ENCODE measurements at places on chromosomes 5 and 9.

- no peak overlapping the region for H3K4me3 ChIP-seq
- H3K27me3 ChIP-seq: no peaks in the 10 kb centered on the region
- no peak for DNase-seq
- no peaks in the 10 kb centered on the region for H3K4me1 ChIP-seq
These were observed 53.5 kb upstream of the GRIN3A start for GRCh38 chr9:101791938-101792337.

- H3K27ac ChIP-seq: peak overlapping the region; percentile 72
- H3K36me3 ChIP-seq: peaks cover 18% of the 10 kb centered on the region
- no peaks in the 10 kb centered on the region for H3K27me3 ChIP-seq
- no peak overlapping the region for H3K4me3 ChIP-seq
- DNase-seq: peak; percentile 49
These were observed 67.7 kb upstream of the LRRTM2 start for GRCh38 chr5:138942861-138943260.

GRCh38 chr9:91582181-91582580 lies 158.5 kb upstream of the NFIL3 start:
- no peak overlapping the region for H3K27ac ChIP-seq
- no peaks in the 10 kb centered on the region for H3K27me3 ChIP-seq
- H3K4me3 ChIP-seq: no peak overlapping the region
- H3K4me1 ChIP-seq: no peaks in the 10 kb centered on the region

DNA sequence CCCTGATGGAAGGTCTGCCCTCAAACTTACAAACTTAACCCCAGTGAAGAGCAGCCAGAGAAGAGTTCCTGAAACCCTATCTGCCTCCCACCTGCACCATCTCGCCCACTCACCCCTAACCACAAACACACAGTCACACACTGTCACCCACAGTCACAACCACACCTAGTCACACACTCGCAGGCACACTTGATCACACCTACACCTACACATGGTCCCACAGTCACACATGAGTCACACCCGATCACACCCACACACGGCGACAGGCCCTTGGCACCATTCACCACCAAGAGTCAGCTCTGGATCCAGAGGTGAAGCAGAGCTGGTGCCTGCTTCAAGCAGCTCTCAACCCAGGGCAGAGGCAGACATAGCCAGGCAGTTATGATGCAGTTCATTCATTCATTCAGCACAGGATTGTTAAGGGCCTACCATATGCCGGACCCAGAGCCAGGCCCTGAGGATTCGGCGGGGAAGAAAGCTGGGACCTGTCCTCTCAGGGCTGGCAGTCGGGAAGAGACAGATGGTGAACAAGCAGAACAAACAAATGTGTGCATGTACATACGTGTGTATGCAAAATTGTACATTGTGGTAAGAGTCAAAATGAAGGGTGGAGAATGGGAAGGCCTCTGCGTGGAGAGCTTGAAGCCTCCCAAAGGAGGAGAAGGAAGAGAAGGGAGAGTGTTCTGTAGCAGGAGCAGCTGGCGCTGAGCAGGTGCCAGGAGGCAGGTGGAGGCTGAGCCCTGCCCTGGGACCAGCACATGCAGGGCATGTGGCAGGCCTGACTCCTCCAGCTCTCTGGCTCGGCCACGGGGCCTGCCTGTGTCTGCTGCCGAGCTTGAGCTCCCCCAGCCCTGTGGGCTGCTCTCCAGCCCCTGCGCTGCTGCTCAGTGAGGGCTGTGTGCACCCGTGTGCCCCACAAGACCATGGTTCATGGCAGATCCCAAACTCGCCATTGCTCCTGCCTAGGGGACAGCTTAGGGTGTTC lies 6.4 kb downstream of the TSPAN17 start:
- H3K27ac ChIP-seq: no peak overlapping the region
- DNase-seq: no peak
- peaks cover 21% of the 10 kb centered on the region for H3K4me1 ChIP-seq
- H3K36me3 ChIP-seq: peaks cover 5% of the 10 kb centered on the region

DNA sequence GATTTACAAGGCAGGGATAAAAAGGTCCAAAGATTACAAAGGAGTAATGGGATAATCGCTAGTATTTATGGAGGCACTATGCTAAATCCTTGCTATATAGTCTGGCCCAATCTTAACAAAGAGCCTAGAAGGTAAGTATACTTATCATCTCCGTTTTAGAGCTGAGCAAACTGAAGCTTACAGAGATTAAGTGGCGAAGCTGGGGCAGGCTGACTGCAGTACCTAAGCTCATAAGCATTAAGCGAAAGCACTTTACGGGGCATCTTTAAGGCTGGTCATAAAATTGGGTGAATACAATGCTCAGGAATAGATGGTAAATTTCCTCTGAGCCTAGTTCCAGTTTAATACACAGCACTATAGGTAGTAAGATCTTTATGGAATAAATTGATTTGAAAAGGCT lies 30.0 kb upstream of the ZNF366 start:
- no peak overlapping the region for H3K4me3 ChIP-seq
- no peaks in the 10 kb centered on the region for H3K4me1 ChIP-seq
- no peak overlapping the region for H3K27ac ChIP-seq
- no peaks in the 10 kb centered on the region for H3K27me3 ChIP-seq
- no peak for DNase-seq
- no peaks in the 10 kb centered on the region for H3K36me3 ChIP-seq

GRCh38 chr9:99432075-99432474 lies 210.0 kb downstream of the SEC61B start:
- H3K4me3 ChIP-seq: no peak overlapping the region
- peaks cover 18% of the 10 kb centered on the region for H3K4me1 ChIP-seq
- H3K27ac ChIP-seq: peak overlapping the region; percentile 47
- no peak for DNase-seq

DNA sequence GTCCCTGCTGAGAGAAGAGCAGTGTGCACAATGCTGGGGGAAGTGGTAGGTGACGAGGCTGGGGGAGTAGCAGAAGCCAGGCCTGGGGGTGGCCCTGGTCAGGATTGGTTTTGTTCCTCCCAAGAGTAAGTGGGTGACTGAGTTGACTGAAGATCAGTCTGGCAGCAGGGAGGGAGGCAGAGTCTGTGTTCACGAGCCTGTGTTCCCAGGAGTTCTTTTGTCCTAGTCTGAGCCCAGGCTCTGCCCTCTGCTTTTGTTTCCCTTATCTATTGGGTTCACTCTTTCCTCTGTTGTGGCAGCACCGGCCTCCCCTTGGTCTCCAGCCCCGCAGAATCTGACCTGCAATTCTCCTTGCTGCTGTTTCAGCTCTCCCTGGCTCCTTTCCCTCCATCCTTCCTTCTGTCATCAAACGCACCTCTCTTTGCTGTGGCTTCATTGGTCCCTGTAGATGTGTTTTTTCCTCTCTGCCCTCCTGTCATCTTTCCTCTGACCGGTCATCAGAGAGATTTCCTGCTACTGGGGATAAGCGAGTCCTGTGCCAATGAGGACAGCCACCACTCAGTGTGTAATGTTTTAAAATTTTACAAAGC lies 607.4 kb downstream of the KIF4B start:
- DNase-seq: no peak
- no peak overlapping the region for H3K4me3 ChIP-seq
- no peak overlapping the region for H3K27ac ChIP-seq

- DNase-seq: no peak
- H3K4me1 ChIP-seq: no peaks in the 10 kb centered on the region
- H3K27ac ChIP-seq: no peak overlapping the region
- H3K36me3 ChIP-seq: no peaks in the 10 kb centered on the region
These were observed 294.6 kb downstream of the SEC61B start for GRCh38 chr9:99516657-99517049.

- no peak overlapping the region for H3K27ac ChIP-seq
- DNase-seq: no peak
- no peak overlapping the region for H3K4me3 ChIP-seq
- peaks cover 3% of the 10 kb centered on the region for H3K36me3 ChIP-seq
- H3K4me1 ChIP-seq: no peaks in the 10 kb centered on the region
- no peaks in the 10 kb centered on the region for H3K27me3 ChIP-seq
These were observed 227.1 kb downstream of the ARHGEF28 start for GRCh38 chr5:73853091-73853490.

- no peak for DNase-seq
- H3K27me3 ChIP-seq: peaks cover 24% of the 10 kb centered on the region
- H3K4me3 ChIP-seq: no peak overlapping the region
- H3K36me3 ChIP-seq: no peaks in the 10 kb centered on the region
These were observed 11.9 kb downstream of the GRIN1 start for GRCh38 chr9:137150617-137151457.

GRCh38 chr5:96157077-96157780 lies 195.6 kb upstream of the ELL2 start:
- H3K36me3 ChIP-seq: no peaks in the 10 kb centered on the region
- H3K27me3 ChIP-seq: no peaks in the 10 kb centered on the region
- no peak overlapping the region for H3K4me3 ChIP-seq
- H3K4me1 ChIP-seq: peaks cover 5% of the 10 kb centered on the region
- peak overlapping the region; percentile 81 for H3K27ac ChIP-seq

GRCh38 chr5:108529381-108529780 lies 147.5 kb upstream of the FBXL17 start:
- no peak overlapping the region for H3K4me3 ChIP-seq
- H3K27me3 ChIP-seq: peaks cover 42% of the 10 kb centered on the region
- peaks cover 7% of the 10 kb centered on the region for H3K4me1 ChIP-seq
- H3K27ac ChIP-seq: no peak overlapping the region
- no peaks in the 10 kb centered on the region for H3K36me3 ChIP-seq

GRCh38 chr9:12884736-12885395 lies 110.0 kb downstream of the LURAP1L start:
- no peaks in the 10 kb centered on the region for H3K36me3 ChIP-seq
- H3K4me1 ChIP-seq: peaks cover 21% of the 10 kb centered on the region
- H3K27ac ChIP-seq: no peak overlapping the region
- H3K4me3 ChIP-seq: no peak overlapping the region

GRCh38 chr9:69899491-69899890 lies 78.9 kb downstream of the CFAP95 start:
- DNase-seq: no peak
- H3K27ac ChIP-seq: no peak overlapping the region
- H3K27me3 ChIP-seq: peaks cover 4% of the 10 kb centered on the region

- no peak overlapping the region for H3K27ac ChIP-seq
- peak; percentile 61 for DNase-seq
- peaks cover 8% of the 10 kb centered on the region for H3K4me1 ChIP-seq
- no peaks in the 10 kb centered on the region for H3K36me3 ChIP-seq
- no peak overlapping the region for H3K4me3 ChIP-seq
- H3K27me3 ChIP-seq: peaks cover 28% of the 10 kb centered on the region
These were observed 116.0 kb upstream of the LPCAT1 start for GRCh38 chr5:1639757-1640156.

DNA sequence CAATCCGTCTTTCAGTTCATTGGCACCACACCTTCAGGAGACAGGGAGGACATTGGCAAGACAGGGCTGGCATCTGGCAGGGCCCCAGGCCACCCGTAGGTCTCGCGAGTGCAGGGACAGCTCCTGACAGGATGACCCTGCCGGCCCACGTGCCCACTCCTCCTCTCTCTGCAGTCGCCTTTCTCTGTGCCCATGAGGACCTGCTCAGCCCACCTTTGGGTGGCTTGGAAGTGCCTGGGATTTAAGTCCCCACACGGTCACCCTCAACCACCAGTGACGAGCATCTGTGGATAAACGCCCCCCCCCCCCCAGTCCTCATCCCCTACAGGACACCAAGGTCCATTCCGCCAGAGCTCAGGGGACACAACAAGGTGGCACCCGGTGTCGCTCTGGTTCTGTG lies 4.1 kb downstream of the MRPL36 start:
- no peaks in the 10 kb centered on the region for H3K36me3 ChIP-seq
- no peak for DNase-seq
- no peak overlapping the region for H3K27ac ChIP-seq
- H3K4me1 ChIP-seq: no peaks in the 10 kb centered on the region
- H3K4me3 ChIP-seq: no peak overlapping the region

DNA sequence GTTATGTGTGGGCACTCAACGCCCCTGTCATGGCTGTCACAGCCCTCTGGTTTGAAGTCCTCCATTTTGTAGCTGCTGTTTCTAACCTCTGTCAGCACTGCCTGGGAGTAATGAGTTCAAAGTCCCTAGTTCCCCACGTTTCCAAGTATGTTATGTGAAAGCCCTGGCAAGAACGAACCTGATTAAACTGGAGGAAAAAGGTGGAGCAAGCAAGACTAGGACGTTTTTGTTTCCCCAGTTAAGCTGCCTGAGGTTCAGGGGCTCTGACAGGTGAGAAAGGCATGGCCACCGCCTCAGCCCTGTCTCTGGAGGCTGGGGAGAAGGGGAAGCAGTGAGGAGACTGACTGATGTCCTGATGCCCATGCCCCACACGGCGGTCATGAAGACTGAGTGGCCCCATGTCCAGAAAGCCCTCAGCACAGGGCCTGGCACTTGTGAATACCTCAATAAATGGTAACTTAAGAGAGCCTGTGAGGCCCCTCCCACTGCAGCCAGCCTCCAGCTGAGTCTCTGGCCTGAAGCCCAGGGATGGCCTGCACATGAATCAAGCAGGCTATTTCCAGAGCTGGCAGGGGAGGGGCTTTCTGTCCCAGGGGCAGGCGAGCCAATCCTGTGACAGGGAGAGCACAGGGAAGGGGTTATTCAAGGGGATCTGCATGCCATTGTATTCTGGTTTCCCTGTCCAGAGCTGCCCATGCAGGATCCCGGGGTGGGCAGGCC lies 61.8 kb downstream of the PFDN1 start:
- H3K27me3 ChIP-seq: no peaks in the 10 kb centered on the region
- peaks cover 24% of the 10 kb centered on the region for H3K4me1 ChIP-seq
- peak overlapping the region; percentile 41 for H3K4me3 ChIP-seq
- peak overlapping the region; percentile 86 for H3K27ac ChIP-seq
- H3K36me3 ChIP-seq: peaks cover 3% of the 10 kb centered on the region

- no peak overlapping the region for H3K27ac ChIP-seq
- no peak overlapping the region for H3K4me3 ChIP-seq
- no peaks in the 10 kb centered on the region for H3K4me1 ChIP-seq
- no peak for DNase-seq
- no peaks in the 10 kb centered on the region for H3K36me3 ChIP-seq
These were observed 659.0 kb upstream of the ARRDC3 start for GRCh38 chr5:92041911-92042660.

- peak overlapping the region; percentile 11 for H3K4me3 ChIP-seq
- no peak overlapping the region for H3K27ac ChIP-seq
- DNase-seq: no peak
- peaks cover 31% of the 10 kb centered on the region for H3K4me1 ChIP-seq
These were observed 19.3 kb downstream of the KCNIP1 start for GRCh38 chr5:170523142-170523551.

- H3K4me1 ChIP-seq: peaks cover 10% of the 10 kb centered on the region
- no peaks in the 10 kb centered on the region for H3K36me3 ChIP-seq
- no peak overlapping the region for H3K4me3 ChIP-seq
- no peak for DNase-seq
These were observed 128.8 kb downstream of the TMC1 start for GRCh38 chr9:72650206-72650605.

DNA sequence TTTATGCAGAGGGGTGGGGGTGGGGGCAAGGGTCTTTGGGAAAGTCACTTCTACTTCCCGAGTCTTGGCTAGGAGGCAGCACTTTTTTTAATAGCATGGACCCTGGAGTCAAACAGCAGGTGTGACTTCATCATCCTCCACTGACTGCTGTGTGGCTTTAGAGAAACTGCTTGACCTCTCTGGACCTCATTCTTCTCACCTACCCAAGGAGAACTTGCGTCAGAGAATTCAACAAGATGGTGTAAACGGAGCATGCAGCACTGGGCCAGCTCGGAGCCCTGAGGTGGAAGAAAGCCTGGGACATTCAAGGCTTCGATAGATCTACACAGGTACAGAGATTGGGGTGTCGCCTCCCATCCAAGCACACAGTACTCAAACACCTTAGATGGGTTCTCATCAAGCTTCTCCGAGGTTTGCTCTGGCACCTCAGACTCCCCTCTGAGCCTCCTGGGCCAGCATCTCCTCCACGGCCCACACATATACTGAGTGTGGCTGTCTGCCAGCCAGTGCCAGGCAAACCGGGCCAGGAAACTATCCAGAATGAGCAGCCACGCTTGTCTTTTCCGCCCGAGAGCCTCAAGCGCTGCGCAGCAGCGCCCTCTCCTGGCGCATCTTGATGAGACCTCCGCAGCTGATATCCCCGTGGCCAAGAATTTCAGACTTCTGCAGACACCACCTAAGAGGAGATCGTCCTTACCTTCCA lies 4.6 kb upstream of the SLC25A48 start:
- H3K36me3 ChIP-seq: no peaks in the 10 kb centered on the region
- DNase-seq: peak; percentile 86
- H3K4me1 ChIP-seq: peaks cover 11% of the 10 kb centered on the region
- no peak overlapping the region for H3K4me3 ChIP-seq
- peaks cover 80% of the 10 kb centered on the region for H3K27me3 ChIP-seq

All from type B pancreatic cell (in vitro differentiated cells).